Transverse colon (tissue), 4 donors: ENCODE measurements at places on chromosomes 12 and 14.

DNA sequence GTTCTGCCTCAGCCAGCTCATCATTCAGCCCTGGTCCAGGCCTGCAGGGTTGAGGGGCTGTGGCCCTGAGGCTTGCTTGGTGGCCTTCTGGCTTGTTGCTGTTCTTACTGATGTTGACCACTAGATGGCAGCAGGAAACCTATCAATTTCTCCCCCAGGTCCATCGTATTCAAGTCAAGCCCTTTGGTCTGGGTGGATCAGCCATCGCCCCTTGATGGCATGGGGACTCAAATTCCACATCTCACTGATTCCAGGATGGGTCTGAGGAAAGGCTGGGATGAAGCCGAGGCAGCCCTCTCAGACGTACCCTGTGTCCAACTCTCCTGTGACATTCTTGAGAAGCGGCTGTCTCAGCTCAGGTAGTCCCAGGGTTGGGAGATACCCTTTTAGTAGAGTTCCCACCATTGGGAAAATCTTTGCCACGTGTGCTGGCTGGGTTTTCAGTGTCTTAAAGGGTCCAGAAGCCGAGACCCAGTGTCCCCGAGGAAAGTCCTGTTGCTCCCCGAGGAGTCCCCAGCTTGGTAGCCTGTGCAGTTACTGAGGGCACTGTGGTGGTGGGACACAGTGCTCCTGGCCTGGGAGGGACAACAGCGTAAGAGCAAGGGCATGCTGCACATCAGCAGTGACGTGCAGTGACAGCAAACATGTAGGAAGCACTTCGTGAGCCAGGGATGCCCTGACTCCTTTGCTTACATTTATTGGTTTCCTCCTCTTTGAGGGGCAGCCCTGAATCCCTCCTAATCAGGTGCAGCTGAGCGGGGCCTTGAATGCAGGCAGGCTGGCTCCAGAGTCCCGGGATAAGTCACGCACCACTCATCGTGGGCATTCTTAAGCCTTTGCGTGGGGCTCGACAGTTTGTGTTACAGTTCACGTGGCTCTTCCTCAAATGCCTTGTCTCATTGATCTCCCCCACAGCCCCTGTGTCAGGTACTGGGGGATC lies 58.6 kb downstream of the TSPAN9 start:
- peak; percentile 23 for DNase-seq

DNA sequence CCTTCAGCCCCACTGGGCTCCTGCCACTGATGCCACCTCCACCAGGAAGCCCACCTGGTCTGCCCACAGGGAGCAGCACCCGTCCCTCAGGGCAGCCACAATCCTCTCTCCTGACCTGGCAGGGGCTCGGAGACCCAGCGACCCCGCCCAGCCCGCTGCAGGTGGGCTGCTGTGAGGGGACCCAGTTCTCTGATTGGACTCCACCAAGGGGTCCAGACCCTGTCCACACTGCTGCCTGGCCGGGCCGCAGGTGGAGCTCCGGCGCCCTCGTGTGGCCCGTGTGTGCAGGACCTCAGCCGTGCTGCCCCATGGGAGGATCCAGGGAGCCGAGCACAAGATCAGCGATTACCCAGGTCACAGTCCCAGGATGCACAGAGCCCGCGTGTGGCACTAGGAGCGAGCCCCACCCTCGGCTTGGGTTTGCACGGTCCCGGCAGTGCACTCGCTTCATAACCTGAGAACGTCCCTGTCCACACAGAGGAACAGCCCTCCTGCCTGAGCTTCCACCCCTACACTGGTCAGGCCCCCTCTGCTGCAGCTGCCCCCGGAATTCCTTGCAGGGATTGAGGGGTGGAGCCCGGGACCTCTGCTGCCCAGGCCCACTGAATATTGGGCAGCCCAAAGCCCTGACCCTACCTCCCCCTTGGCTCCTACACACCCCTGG lies 35.4 kb upstream of the TMEM179 start:
- DNase-seq: peak; percentile 66

GRCh38 chr12:48119834-48120195 lies 651 bp downstream of the PFKM start:
- no peak for DNase-seq

- DNase-seq: peak; percentile 14
These were observed 565 bp upstream of the KLHL42 start for GRCh38 chr12:27779416-27779919.

DNA sequence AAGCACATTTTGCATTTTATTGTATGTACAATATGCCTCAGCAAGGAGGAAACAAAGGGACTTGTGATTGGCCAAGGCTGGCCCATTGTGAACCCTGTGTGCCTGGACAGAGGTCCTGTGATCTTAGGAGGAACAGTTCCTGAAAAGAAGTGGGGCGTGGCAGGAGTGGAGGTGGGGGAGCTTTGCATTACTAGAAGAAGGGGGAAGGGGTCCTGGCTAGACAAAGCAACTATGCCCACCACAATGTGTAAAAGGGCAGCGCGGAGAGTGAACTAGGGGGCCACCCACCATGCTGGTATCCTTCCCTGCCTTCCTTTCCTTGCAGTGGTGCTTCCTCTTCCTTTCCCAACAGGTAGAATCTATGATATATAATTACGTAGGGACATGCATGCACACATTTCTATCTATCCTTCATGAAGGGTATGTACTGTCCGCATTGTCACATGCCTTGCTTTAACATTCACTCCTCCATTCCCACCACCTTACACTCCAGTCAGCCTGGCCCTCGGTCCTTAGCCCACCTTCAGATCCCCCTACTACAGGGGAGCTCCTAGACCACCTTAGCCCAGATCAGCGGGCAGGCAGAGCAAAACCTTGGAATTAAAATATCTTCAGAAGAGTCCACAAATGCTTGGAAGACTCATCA lies 12.5 kb downstream of the KRT8 start:
- no peak for DNase-seq

DNA sequence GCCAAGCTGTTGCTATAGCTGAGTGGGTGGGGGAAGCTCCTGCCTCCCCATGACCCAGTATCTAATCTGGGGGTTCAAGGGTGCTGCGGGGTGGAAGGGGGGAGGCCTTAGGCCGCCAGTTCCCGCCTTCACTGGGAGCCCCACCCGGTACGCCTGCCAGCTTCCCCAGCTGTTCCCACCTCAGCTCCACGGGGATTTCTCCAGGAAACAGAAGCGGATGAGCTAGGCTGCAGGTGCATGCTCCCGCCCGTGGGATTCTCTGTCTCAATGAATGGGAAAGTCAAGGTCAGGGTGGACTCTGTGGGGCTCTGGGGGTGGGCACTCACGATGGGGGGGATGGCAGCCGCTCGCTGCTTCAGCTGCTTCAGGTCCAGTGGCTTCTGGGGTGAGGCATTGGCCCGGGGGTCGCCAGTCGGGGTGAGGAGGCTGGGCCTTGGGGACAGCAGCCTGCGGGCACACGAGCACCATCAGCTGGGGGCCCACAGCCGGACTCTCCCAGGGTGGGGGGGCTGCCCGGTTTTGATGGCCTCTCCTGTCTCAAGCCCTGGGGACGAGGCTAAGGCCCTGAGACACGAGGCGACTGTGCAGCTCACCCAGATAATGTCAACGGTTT lies 68.6 kb downstream of the RFLNA start:
- no peak for DNase-seq

- DNase-seq: no peak
These were observed 7.4 kb downstream of the REM2 start for GRCh38 chr14:22890416-22890815.

GRCh38 chr12:129815846-129816245 lies 88.0 kb downstream of the TMEM132D start:
- no peak for DNase-seq

- DNase-seq: no peak
These were observed 183.8 kb downstream of the CALM1 start for GRCh38 chr14:90580377-90581335.

- DNase-seq: peak; percentile 37
These were observed 15.5 kb upstream of the TCTN2 start for GRCh38 chr12:123655420-123655819.

DNA sequence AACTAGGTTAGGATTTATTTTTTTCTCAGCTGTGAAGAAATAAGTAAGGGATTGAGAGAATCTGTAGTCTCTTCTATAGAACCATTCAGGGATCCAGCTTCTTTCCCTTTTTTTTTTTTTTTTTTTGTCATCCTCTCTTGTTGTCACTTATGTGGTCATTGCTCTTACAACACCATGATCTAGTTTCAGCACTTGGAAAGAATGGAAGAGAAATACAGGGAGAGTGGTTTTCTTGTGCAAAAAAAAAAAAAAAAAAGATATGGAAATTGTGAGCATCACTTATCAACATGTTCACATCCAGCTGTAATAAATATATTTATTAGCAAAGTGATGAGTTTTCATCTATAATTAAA lies 599.3 kb downstream of the SLC6A15 start:
- DNase-seq: no peak

GRCh38 chr12:6434205-6435140 lies 10.3 kb upstream of the CD27 start:
- DNase-seq: no peak

DNA sequence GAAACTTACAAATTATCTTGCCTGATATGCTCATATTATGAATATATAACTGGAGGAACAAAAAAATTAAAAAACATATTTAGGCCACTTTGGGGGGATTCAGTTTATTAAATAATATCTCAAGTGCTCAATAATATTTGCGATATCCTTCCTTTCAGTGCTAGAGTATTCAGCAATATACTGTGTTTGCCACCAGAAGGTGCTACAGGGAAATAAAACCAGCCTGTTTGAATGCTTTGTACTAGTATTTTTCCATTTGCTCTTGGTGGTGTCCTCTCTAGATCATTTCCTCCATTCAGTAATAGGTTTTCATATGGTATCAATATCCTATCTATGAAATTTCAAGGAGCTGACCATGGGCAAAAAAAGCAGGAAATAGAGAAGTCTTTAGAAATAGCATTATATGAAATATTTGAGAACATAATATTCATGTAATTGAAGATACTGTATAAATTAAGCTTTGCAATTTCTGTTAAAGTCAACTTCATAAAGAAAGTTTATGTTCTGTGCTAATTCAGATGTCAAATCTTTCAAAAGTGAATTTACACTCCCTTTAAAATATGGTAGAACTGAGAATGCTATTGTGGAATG lies 106.2 kb upstream of the NAV3 start:
- DNase-seq: no peak

- DNase-seq: no peak
These were observed 5.1 kb downstream of the ARHGDIB start for GRCh38 chr12:14956024-14956891.

- no peak for DNase-seq
These were observed 267.2 kb upstream of the DIO3 start for GRCh38 chr14:101294136-101294535.

DNA sequence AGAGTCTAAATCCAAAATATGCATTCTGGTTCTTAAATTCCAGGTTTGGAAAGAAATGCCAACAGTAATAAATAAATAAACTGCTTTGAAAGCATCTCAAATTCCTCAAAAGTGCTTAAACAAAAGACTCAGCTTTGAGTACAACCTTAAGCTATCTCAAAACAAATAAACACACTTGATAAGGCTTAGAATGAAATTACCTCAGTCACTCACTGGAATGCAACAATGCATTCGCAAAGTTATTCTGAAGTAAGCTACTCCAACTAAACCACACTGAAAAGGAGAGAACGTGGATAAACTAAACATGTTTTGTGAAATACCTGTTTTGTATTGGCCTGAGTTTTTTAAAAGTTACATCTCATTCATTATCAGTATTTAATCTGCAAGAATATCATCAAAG lies 1.2 kb downstream of the SPTSSA start:
- no peak for DNase-seq

DNA sequence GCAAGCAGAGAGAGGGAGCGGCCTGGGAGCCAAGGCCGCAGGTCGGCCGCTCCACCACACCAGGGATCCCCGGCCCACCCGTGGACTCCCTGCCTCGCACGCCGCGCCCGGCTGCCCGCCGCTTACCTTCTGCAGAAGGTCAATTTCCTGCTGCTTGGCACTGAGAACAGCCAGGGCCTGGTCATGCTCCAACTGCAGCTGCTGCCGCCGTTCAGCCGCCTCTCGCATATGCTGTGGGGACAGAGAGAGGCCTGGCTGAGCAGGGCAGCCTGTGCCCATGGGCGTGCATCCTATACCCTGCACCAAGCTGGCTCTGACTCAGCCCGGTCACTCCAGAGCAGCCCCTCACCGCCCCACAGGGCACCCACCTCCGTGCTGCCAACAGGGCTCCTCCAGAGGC lies 141.1 kb downstream of the PIWIL1 start:
- no peak for DNase-seq

- DNase-seq: no peak
These were observed 7.9 kb downstream of the IGF1 start for GRCh38 chr12:102472496-102472895.

DNA sequence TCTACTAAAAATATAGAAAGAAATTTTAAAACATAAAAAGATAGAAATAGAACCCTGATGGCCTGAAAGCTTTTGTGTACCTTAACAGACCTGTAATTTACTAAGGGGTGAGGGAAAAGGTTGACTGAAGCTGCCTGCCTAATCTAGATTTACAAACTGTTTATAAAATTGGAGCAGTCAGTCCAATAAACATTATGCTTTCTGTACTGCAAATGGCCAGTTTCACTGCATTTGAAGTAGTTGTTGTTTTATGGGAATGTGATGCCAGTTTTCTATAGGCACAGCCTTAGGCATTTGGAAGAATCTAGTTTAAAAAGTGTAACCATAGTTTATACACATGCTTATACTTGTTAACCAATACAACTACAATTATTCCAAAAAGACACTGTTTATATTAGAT lies 19.1 kb downstream of the SIX1 start:
- no peak for DNase-seq

DNA sequence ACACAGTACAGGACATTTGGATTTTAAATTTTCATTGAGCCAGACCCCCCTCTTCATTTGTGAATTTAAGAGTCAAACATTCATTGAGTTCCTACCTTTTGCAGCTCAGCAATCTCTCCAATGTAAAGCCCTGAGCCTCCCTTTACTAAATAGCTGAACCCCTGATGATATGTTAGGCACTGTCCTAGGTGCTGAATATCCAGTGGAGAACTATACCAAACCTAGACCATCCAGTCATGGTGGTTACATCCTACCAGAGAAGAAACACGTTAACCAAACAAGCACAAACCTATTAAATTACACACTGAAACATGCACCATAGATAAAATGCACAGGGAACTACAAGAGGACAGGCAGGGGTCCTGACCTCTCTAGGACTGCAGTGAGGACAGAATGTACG lies 1585.3 kb upstream of the TMEM132C start:
- no peak for DNase-seq

- DNase-seq: peak; percentile 85
These were observed 40.0 kb upstream of the SRSF5 start for GRCh38 chr14:69726761-69727511.

- DNase-seq: no peak
These were observed 74.6 kb upstream of the TBX5 start for GRCh38 chr12:114480337-114481199.

DNA sequence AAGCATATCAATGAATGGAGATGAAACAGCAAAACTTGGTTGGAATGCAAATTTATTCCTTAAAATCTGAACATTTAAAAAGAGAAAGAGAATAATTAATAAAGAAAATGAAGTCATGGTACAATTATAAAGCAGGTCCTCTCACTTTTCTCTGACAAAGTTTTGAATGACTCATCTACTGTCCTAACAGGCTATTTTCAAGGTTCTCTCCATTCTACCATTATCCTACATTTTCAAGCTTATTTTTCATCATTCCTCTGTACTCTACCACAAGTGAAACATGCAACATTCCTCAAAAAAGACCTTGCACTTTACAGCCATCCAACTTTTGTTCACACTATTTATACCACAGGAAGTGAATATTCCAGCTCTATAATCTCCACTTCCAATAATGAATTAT lies 36.9 kb upstream of the AP4S1 start:
- no peak for DNase-seq
